CD4-positive, alpha-beta T cell treated with Interleukin-6 at 100 ng/mL for 8 hours (primary cell): ENCODE measurements at places on chromosomes 7 and 10.

DNA sequence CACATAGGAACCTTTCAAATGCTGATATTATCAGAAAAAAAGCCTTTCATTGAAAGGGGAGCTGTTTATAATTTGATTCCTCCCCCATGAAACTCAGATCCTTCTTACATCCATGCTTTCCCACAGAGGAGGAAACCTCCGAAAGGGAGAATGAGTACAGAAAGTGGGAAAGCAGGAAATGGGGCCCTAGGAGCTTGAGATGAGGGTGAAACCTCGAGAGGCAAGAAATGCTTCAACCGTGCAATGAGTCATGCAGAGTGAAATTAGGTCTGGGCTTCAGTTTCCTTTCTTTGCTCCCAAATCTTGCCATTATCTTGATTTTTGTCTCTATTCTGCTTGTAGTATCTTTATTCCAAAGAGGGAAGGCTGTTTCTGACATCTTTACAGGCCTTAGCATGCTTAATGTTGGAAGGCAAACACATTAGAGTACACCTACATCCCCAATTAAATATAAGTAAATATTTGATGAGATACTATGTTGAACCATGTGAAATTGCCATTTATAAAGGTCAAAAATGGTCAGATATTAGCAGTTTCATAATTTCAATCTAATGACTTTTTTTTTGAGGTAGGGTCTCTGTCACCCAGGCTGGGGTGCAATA lies 79.1 kb downstream of the NAMPT start:
- no peak for DNase-seq

DNA sequence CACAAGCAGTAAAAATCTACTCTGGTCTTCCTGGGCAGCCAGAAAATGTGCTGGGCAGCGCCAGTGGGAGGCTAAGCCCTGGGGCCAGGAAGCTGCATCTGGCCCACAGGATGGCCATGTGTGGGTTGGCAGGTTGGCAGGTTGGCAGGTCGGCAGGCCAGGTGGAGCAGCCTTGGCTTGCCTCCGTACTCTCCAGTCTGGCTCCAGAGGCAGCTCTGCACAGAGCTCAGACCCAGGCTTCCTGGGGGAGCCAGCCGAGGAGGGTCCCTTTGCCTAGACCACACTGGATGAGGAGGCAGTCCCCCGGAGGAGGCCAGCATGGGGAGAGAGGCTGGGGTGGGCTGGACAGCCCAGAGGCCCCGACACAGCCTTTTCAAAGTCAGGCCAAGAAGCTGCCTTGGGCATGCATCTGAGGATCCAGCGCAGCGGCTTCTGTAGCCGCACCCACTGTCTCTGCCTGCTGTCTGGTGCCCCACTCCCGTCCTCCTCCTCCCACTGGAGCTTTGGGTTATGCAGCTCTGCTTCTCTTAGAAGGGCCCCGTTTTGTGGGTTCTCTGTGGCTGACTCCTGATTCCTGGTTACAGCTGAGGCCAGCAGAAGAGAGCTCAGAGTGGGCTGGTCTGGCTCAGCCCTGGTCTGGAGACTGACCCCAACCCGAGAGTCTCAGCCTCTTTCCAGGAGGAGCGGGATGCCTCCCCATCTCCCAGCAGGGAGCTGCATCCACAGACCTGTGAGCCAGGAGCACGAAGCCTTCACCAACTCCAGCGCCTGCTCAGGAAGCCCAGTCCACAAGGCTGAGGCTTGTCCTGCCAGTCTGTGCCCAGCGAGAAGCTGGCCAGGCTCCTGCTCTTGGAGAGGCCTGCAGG lies 44.6 kb downstream of the CFAP46 start:
- no peak for DNase-seq

DNA sequence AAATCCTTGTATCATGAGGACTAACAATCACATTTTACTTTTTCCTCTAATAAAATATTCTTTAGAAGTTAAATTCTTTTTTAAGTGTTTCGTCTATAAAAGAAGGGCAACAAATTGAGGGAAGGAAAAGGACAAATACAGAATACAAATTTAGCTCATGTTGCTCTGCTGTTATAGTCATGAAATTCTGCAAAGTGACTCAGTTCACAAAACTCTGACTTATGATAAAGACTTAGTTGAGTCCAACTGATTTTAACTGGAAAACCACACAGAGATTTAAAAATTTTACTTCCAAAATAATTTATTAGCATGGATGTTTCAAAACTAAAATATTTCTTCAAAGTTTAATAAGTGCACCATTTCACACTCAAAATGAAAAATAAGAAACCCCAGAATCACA lies 75.0 kb upstream of the GPR22 start:
- DNase-seq, result no peak

DNA sequence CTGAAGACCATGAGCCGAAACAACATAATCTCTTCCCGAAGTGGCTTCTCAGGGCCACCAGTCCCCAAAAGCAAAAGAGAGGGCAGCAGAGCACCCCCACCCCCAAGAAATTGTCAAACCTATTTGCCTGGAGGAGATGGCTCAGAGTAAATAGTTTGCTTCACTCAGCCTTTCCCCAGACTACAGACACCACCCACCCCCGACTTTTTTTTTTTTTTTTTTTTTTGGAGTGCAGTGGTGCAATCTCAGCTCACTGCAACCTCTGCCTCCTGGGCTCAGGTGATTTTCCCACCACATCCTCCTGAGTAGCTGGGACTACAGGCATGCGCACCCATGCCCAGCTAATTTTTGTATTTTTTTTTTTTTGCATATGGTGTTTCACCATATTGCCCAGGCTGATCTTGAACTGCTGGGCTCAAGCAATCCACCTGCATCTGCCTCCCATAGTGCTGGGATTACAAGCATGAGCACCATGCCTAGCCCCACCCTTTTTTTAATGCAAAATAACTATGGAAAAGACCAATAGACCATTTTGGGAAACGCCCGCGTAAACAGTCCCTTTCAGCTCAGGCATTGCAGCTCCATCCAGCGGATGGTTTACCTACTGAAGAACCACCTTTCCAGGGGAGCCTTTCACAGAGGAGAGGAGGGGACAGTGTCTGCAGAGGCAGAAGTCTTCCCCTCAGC lies 9.7 kb downstream of the ZMIZ1 start:
- DNase-seq, result no peak

- DNase-seq, result no peak
Observed at GRCh38 chr10:79348640-79348988, 1.3 kb downstream of the PPIF start.

DNA sequence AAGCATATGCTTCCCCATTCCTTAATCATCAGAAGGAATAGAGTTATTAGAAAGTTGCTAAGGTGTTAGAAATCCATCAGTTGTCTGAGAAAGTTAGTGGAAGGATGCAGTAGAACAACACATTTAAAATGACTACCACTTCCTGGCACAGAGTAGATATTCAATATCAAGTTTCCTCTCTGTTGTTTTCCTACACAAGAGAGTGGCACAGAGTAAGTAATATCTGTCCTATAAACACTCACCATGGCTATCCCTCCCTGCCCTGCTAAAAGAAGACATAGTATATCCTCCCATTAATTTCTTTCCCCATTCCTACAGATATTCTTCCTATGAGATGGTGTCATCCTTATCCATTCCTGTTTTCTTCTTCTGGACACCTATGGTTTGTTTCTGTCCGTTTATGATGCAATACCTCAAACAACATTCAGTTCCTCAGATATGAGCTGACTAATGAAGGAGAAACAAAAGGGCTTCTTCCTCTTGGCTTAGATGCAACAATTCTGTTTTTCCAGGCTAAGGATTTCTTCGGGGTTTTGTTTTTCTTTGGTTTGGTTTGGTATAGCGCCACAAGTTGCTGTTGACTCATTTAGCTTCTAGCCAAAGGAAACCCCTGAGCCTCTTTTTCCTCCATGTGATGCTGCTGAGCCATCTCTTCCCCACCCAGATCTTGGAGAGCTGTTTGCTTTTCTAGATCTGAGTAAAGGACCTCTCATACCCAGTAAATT lies 32.9 kb upstream of the BPGM start:
- DNase-seq, result no peak

DNA sequence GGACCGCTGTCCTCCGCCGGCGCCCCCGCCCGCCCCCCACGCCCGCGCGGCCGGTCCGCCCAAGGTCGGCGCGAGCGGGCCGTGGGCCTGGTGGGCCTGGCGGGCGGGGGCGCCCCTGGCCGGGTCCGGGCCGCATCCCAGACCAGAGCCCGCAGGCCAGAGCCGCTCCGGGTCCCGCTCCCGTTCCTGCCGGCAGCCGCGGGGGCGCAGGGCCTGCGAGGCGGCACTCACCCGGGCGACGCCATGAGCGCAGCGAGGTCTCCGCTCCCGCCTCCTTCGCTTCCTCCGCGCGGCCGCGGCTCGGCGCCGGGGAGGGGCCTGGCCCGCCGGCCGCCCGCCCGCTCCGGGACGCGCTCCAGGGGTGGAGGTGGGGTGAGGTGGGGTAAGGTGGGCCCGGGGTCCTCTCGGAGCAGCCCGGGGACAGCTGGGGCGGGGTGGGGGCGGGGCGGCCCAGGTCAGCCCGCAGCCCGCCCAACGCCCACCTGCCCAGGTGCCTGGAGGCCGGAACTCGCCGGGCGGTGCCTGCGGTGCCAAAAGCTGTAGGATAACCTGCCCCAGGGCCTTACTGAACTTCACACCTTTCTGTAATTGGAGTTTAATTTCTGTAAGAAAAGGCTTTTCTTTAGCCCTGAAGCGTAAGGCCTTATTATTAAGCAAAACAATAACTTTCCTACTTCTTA lies at the start of gene URGCP:
Gene URGCP (minus strand): TSS at position 266 of the 680 bp plus-strand sequence. CDS start 21 bp downstream, at position 245.
- peak; percentile 36 for DNase-seq

- DNase-seq, result no peak
Observed at GRCh38 chr10:60677531-60678129, 100.6 kb upstream of the CDK1 start.

DNA sequence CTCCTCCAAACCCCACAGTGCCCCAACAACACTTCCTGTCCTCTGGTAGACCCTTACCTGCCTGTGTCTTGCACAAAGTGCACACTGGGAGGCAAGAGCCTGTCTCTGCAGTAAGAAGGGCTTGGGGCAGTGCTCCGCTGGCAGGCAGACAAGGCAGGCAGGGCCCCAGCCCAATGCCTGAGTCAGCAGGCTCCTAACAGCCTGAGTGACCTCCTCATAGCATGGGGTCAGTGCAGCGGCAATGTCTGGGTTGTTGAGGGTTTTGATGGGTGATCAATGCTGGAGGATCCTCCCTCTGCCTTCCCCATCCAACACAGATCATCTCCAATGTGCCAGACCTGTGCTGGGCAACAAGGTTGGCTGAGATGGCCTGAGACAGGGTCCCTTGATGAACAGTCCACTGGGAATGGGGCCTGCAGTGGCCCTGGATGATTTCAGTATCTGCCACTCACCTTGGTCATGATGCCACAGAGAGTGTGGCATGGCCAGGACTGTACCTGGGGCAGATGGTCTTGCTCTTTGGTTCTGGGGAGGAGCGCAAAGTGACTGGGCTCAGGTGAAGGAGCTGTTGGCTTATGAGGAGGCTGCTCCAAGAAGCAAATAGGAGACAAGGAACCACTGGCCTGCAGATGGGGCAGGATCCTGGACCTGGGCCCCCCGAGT lies 55.6 kb upstream of the CAMK2B start:
- DNase-seq, result no peak
